ENCODE measurements at places on chromosomes 11 and 22.

- no peak for DNase-seq
Measured at GRCh38 chr22:35632935-35633334, 15.3 kb upstream of the APOL6 start.

- no peak for DNase-seq
Measured at GRCh38 chr22:24772493-24773220, 1.9 kb downstream of the PIWIL3 start.

- DNase-seq = no peak
Measured at GRCh38 chr11:112012874-112013273, 12.3 kb upstream of the DLAT start.

- DNase-seq = no peak
Measured at GRCh38 chr11:6629892-6630631, 10.8 kb upstream of the TPP1 start.

DNA sequence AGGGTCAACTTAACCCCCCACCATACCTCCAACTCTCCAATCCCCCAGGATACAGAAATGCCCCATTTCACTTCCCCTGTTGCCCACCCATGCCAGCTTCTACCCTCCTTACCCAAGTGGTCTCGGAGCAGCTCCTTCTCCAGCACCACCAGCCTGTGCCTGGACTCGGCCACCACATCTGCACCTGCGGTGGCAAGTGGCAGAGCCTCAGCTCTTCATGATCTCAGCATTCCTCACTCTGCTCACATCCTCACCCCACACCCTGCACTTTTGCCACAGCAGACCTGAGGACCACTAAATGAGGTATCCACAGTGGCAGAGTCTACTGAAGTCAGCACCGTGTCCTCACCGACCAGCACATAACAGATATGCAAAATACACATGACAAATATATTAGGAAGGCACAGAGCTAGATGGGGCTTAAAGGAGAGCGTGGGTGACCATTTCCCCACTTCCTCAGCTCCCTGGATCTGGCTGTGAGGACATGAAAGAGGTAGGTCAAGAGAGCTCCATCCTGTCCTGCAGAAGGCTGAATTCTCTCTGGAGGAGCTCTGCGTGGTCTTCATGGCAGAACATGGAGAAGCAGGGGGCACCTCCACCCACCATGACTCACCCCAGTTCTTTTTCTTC is 9.7 kb downstream of the NHERF4 start:
- no peak for DNase-seq

GRCh38 chr11:36791957-36792356 is 193.9 kb upstream of the RAG2 start:
- DNase-seq = no peak

DNA sequence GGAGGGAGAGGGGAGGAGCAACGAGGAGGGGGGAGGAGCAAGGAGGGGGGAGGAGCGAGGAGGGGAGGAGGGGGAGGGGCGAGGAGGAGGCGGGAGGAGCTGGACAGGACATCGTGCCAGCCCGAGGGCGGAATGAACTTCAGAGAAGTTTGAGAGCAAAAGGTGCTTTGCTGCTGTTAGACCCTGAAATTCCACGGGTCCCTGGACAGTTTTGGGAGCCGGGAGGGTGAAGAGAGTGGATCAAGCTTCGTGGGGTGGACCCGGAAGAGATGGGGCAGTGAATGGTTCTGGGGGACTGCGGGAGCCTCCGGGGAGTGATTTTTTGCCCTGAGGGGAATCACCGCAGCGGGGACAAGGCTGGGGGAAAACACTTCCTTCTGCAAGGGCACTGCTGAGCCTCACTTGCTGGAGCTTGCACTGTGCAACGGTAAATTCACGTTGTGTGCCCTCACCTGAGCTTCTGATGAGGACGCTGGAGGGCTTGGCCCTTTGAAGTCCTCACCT is 10.7 kb upstream of the NLRP6 start:
- DNase-seq = no peak

- no peak for DNase-seq
Measured at GRCh38 chr11:35288817-35289541, 130.4 kb downstream of the SLC1A2 start.

GRCh38 chr11:2844116-2844842 is 41.3 kb downstream of the CDKN1C start:
- no peak for DNase-seq

- DNase-seq = no peak
Measured at GRCh38 chr22:19060356-19061009, 61.7 kb downstream of the DGCR2 start.

DNA sequence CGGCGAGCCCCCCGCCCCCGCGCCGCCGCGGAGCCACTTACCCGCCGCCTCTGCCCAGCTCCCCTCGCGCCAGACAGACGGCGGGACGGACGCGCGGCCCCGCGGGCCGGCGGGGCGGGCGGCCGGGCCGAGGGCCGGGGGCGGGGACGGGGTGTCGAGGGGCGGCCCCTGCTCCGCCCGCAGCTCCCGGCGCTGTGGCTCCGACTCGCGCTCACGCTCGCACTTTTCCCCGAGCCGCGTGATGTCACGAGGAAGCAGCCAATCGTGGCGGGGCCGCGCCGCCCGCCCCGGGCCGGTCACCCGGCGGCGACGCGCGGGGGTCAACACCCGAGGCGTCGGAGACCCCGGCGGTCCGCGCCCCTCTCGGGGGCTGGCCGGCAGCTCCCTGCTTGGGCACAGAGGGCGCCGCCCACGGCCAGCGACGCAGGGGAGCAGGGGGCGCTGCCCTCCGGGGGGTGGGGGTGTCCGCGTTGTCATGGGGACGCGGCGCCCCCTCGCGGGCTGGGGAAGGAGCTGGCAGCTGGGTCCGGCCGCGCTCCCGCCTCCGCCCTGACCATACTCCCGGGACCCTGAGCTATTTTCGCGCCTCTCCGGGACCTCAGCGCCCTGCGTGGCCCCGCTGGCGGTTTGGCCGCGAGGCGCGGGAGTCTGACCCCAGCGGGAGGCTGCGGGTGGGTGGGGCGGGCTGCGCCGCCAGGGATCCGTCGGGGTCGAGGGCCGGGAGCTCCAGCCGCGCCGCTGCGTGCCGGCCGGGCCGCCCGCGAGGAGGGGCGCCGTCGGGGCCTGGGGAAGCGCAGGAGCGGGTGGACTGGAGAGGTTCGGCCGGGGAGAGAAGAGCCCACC is at the start of gene CHRM4:
Gene CHRM4, minus strand, starts transcription at position 199 of the 843 bp plus-strand sequence. CDS start 5,219 bp downstream, outside the sequence.
- DNase-seq = no peak

DNA sequence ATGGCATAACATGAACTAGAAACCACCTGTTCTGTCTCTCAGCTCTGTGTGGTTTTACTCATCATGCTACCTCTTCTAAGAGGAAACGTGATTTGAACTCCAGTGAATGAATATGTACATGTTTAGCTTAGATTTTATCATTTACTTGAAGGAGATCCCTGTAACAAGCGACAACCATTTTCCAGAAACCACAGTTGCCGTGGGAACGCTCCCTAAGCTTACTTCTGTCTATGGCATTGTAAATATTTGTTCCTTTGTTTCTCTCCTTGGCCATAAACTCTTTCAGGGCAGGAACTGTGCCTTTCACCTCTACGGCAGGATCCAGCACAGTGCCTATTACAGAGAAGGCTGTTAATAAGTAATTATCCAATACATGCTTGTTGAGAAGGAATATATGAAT is 17.1 kb upstream of the TPH1 start:
- no peak for DNase-seq

DNA sequence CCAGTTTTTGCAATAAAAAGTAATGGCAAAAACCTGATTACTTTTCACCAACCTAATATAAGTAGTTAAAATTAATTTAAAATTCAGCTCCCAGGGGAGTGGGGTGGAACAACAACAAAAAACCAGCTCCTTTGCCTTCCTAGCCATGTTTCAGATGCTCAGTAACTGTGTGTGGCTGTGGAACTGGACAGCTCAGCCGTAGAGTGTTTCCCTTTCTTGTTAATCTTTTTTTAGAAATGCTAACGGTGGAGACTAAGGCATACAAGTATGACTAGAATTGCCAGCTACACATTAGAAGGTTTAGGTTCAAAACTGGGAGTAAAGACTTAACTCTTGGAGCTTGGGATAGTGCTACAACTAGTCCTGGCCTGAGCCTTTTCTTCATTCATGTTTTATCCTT is 45.0 kb downstream of the PPP6R3 start:
- DNase-seq = no peak

- no peak for DNase-seq
Measured at GRCh38 chr11:27213232-27213660, 149.8 kb downstream of the CCDC34 start.

DNA sequence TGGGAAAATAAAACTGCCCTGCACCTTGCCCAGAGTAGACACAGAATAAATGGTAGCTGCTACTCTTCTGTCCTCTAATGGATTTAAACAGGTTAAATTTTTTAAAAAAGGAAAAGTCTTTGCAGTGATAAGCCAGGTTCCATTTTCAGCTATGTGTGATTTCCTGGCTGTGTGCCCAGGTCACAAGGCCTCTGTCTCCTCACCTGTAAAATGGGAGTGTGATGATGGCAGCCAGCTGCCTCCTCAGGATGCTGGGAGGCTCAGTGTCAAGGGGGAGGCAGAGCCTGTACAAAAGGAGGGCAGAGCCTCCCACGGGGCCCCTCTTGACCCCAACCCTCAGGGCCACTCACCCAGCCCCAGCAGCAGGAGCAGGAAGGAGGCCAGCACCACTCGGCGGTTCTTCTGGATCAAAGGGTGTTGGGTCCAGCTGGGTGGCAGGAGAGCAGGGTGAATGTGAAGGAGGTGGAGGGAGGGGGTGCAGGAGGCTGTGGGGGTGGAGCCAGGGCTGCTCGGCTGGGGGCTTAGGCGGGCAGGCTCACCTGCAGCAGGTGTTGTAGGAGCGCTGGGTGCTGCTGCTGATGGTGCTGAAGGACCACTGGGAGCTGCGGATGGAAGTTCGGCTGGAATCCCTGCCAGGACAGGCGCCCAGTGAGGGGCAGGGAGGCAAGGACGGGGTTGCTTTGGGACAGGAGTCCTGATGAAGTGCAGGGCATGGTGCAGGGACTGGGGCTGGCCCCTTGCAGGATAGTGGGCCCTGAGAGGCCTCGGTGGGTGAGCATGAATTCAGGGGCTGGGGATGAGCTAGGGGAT is 1.9 kb downstream of the TMEM134 start:
- DNase-seq = no peak
